Umbilical cord (tissue), 2 donors: ENCODE measurements at places on chromosomes 4 and X.
A peak's percentile ranks its signal among the peaks of the same experiment; 100 is the strongest.

DNA sequence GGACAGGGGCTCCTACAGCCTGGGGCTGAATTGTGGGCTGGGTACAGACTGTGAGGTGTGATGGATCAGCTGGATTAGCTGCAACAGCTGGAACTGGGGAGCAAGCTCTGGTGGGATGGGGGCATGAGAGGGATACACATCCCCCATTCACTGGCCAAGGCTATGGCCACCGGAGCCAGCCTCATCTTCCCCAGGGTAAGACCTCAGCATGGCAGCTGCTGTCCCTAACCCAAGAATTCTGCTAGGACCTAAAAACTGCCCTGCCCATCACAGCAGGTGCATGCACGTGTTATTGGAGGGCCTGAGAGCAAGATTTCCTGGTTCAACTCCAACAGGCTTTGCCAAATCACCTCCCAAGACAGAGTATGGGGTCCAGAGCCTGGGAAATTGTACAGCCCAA is 258.6 kb upstream of the AGTR2 start:
- DNase-seq: no peak

DNA sequence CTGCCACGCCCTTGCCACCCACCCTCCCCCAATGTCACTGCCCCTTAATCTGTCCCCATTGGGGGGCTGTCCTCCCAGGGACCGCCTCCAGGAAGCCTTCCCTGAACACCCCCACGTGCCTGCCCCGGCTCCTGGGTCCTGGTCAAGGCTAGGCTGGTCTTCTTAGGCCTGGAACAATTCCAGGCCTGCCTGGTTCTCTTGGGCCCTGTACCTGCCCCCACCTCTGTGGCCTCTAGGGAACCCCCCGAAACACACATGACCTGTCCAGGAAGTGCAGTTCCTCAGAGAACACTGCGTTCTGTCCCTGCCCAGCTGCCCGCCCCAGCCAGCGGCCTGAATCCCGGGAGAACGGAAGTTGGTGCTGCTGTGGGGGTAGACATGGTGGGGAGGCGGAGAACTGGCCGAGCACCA is 5.1 kb downstream of the MXD4 start:
- DNase-seq: no peak

DNA sequence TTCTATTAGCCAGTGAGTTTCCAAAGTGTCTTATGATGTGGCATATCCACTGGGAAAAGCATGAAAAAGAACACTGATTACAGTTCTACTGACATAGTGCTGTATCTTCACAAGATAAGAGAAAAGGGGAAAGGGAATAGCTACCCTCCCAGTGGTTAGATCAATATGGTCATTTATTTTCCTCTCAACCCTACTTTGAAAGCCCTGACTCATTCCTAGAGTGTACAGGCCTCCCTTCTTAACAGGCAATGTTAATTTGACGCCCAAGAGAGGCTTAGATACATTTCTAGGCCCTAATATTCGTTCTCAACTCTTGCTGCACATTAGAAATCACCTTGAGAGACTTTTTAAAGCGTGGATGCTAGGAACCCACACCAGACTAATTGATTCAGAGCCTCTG is 20.4 kb upstream of the BRS3 start:
- DNase-seq: no peak

DNA sequence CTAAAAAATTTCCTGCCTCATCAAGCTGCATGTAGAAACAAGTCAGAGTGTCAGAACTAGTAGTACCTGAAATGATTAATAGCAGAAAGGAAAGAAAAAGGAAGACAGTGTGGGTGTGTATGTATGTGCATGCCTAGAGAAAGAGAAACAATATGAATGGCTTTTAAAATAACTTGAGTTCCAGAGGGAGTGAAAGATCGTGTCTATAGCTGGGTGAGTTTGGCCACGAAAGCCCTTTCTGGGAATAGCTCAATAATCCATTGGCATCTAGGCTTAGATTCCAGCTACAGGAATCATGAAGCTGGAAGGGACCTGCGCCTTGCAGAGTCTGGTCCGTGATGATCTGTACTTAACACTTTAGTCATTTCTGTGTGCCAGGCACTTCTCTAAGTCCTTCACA is 195.6 kb downstream of the RAPGEF2 start:
- peak; percentile 65 for DNase-seq

GRCh38 chr4:85995361-85995760 is 364.5 kb downstream of the MAPK10 start:
- no peak for DNase-seq

GRCh38 chr4:84965553-84966381 is 723 bp downstream of the WDFY3 start:
- DNase-seq: peak; percentile 51

- no peak for DNase-seq
These were observed 86.8 kb downstream of the PDGFRA start for GRCh38 chr4:54315561-54316538.

- DNase-seq: peak; percentile 58
These were observed 36.3 kb upstream of the REST start for GRCh38 chr4:56871371-56871866.

DNA sequence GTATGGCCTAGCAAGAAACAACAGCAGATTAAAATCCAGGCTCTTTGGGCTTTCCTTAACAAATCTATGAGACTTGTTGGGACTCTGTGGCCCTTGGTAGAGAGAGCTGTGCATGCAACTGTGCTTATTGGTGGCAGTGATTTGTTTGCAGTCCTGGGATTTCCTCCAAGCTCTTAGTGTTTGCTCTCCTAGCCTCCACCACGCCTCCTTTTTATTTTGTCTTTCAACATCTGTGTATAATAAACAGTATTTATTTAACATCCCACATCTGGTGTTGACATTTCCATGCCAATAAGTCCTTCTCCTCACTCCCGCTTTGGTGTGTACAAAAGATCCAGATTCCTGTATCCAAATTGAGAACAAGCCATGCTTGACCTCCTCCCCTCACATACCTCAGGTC is 3.1 kb downstream of the TNMD start:
- DNase-seq: no peak

DNA sequence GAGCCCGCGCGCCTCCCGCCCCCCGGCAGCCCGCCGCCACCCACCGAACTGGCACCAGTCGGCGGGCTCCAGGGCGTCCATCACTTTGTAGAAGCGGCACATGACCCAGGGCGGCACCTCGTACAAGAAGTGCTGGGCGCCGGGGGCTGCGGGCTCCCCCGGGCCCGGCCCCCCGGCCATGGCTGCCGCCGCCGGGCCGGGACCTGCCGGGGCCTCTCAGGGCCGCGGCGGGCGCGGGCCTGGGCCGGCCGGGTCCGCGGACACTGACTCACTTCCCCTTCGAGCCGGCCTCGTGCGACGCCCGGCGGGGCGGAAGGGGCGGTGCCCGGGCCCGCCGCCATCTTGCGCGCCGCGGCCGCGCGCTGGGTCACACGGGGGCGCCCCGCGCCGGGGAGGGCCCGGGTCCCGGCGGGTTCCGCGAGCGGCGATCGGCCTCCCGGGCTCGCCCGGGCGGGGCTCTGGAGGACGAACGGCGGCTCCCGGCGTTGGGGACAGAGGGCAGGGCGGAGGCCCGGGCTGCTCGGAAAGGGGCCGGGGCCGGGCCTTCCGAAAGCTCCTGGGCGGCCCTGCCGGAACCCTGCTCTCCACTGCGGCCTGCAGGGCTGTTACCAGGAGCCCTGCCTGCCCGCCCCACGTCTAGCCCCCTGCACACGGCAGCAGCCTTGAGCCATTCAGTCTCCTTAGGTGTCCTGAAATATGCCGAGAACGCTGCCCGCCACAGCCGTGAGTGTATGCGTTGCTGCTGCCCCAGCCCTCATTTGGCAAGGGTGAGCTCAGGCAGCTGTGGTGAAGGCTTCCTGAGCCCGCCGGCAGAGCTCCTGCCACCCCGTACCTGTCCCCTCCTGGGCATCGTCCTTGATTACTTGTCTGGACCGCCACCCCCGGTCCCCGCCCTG is at the start of gene IRAK1:
Gene IRAK1 (minus strand): TSS at position 270 of the 896 bp plus-strand sequence. CDS start 90 bp downstream, at position 180.
- DNase-seq: peak; percentile 44

- no peak for DNase-seq
These were observed 11.7 kb downstream of the OTUD4 start for GRCh38 chr4:145168581-145169187.

DNA sequence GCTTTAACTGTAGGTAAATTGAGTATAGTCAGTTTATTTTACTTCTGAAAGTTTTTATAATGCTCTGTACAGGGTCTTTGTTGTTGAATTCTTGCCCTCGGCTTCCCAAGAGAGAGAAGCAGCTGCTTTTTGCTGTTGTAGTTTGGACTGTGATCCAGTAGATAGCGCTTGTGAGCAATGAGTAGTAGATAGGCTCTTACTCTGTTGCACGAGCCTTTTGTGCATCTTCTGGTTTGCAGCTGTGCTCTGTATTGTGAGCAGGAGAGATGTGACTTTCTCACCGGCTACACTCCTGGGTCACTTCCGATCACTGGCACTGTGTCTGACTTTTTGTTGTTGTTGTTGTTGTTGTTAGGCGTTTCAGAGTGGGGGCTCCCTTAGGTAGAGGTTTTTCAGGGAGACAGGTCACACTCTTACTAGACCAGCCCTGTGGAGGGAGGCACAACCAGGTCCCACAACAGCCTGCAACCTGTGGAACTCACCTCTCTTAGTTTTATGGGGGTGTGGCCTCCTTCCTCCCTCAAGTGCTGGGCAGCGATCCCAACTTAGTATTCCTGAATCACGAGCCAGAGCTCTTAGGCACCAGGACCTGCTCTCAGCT is 822.1 kb upstream of the GALNTL6 start:
- DNase-seq: peak; percentile 29

GRCh38 chr4:2786152-2786671 is 6.7 kb upstream of the SH3BP2 start:
- no peak for DNase-seq

DNA sequence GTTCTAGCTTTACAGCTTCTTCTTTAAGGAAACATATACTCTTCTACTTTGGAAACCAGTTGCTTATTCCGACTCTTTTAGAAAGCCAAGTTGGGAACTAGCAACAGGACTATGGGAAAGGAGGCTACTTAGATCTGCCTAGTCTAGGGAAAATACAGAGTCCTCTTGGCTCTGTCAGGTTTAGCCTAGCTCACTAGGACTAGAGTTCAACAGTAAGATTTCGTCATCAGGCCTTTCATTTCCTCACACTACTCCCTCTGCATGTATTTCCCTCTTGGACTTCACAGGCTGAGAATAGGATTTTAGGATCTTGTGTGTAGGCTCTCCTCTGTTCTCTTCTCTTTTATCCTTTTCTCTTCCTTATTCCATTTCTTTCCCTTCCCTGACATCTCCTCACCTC is 409.8 kb downstream of the AR start:
- no peak for DNase-seq

DNA sequence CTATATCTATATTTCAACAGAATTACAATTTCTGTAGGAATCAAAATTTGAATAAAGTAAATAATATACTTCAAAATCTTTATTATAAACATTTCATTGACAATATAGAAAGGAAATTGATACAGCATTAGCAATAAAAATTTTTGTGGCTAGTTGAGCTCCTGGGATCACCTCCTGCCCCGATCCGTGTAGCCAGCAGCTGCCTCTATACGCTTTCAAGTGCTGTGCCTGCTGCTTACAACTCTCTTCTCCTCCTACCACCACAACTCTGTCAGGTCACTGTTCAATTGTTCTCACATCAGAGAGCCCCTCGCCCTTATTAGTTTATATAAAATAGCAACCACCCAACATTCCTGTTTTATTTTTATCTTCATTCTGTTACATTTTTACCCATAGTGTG is 27.6 kb downstream of the INPP4B start:
- DNase-seq: no peak

- DNase-seq: no peak
These were observed 95.0 kb downstream of the BANK1 start for GRCh38 chr4:101885574-101885973.

GRCh38 chr4:186725469-186726425 is 2.1 kb upstream of the FAT1 start:
- DNase-seq: peak; percentile 81

GRCh38 chr4:173301518-173302201 is 32.5 kb downstream of the HMGB2 start:
- DNase-seq: peak; percentile 58

DNA sequence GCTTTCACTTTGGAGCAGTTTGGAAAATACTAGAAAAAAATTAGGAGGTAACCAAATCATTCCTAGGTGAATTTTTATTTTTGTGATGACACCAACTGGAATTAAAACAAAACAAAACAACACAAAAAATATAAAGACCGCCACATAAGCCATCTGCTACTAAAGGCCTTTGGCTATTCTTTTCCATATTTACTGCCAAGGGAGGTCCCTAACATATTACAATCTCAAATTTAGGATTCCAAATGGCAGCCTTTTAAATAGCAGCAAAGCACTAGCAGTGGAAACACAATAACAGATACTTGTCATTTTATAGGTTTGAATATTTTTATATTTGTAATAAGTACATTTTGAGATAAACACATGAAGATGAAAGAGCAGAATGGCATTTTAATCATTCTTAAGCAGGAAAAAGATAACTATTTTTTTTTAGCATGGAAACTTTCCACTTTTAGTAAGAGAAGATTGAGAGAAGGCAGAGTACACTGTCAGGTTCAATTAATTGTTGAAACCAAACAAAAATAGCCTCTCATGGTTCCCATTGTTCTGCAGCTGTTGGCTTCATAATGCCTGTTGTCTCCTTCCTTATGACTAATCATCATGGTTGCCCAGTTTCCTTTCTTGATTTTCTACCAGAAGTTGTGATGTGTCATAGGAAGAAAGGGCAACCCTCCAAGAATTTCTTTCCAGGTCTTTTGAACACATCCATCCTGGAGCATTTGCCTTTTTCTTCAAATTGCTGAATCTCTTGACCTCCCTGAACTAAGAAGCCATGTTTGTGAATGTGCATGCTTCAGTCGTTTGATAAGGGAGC is 219.0 kb upstream of the EMCN start:
- DNase-seq: peak; percentile 54

DNA sequence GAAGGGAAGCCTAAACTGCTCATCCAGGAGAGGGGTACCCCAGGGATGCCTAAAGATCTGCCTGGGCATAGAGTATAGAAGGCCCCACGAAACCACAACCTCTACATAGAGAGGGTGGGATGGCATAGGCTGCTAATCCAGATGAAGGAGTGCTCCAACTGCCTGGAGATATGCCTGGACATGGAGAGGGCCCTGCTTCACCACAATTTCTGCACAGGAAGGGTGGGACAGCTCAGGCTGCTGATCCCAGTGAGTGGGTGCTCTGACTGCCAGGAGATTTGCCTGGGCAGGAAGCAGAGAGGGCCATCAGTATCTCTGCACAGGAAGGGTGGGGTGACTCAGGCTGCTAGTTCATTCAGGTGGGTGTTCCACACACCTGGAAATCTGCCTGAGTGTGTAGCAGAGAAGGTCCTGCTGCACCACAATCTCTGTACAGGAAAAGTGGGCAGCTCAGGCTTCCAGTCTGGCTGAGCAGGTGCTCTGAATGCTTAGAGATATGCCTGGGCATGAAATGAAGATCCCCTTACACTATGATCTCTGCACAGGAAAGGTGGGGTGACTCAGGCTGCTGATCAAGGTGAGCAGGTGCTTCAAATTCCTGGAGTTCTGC is 61.1 kb downstream of the ZNF518B start:
- DNase-seq: no peak
